Fibroblast of skin of left biceps (primary cell): ENCODE measurements at places on chromosomes 1 and 21.

DNA sequence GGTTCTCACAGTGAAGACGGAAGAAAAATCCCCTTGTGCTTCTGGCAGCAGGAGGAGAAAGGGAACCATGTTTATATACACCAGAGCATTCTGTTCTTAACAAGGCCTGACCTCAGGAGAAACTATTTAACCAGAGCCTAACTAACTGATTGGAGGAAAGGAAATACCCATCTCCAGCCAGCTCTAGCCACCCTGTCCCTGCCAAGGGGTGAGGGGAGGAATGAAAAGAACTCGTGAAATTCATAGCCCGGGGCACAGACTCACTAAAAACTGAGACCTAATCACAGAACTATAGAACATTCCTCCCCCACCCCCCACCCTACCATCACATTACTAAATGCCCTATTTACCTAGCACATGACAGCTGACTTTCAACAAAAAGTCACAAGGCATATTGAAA is 65.0 kb downstream of the KCNH1 start:
- no peak for DNase-seq

GRCh38 chr1:66464802-66465201 is 69.2 kb upstream of the SGIP1 start:
- peak; percentile 86 for DNase-seq

DNA sequence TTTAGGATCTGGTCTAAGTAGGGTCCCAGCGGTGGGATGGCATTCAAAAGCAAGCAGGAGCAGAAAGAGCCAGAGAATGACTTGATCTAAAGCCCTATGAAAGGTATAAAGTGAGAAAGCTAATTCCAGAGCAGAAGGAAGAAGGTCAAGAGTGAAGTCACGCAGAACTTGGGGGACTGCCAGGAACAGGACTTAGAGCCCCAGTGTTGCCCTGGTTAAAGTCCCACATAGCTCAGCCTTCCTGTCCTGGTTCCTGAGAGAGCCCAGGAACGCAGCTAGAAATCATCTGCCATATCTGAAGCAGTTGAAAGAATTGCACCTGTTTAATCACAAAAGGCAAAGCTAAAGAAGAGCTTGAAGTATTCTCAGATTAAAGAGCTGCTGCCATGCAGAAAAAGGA is 160.6 kb upstream of the ATP1B1 start:
- no peak for DNase-seq

DNA sequence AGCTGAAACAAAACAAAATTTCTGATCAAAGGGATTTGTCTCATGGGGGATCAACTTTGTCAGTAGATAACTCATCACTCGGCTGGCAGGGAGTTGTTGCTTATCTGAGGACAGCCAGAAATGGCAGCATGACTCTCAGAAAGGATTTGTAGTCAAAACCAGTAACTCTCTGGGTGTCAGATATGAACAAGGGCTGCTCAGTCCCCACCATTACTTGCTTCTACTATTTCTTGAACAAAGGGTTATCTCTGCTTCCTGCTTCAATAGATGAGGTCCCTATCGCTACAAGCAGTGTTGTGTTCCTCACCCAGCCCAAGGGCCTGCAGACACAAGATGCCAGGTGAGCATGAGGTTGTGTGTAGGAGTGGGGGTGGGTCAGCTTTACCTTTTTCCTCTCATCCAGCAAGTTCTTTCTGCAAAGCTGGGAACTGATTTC is 116.2 kb downstream of the PTBP2 start:
- no peak for DNase-seq

DNA sequence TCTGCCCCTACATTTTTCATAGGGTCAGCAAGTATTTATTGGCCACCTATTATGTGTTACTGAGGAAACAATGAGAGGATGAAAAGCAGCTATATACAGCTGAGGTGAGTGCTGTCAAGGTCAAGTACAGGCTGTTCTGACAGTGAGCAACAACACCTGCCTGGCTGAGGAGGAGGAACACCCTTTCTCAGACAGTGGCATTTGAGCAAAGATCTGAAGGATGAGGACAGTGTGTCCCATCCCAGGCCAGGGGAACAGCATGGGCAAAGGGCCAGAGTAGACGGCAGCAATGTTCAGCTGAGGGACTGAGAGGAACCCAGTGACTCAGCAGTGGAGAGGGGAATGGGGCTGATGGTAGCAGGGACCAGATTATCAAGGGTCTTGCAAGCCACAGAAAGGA is 101.0 kb downstream of the ELAVL4 start:
- no peak for DNase-seq

DNA sequence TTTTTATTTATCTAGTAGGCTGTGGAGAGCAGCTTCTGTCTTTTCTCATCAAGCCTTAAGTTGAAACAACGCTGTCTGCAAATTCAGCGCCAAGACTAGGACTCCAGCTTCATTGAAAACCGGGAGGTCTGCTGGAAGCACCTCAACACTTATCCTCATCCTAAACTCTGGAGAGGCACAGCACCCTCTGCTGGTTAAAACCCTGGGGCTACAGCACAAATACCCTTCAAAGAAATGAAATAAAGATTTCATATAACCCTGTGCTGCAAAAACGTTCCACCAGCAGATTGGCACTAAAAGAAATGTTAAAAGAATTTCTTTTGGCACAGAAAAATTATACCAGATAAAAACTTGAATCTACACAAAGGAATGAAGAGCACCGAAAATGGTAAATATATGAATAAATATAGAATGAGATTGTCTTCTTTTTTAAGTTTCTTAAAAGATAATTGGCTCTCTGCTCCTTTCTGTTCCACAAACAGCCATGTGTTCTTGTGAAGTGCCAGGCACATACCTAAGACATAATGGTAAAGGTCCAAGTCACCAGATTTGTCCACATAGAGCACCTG is 227.7 kb upstream of the SAMSN1 start:
- DNase-seq = no peak

GRCh38 chr21:34186109-34186719 is 112.8 kb downstream of the MRPS6 start:
- DNase-seq = no peak

- no peak for DNase-seq
Observed at GRCh38 chr1:228737601-228738041, 2.3 kb downstream of the RHOU start.
